ENCODE measurements at places on chromosomes 3 and 15.

DNA sequence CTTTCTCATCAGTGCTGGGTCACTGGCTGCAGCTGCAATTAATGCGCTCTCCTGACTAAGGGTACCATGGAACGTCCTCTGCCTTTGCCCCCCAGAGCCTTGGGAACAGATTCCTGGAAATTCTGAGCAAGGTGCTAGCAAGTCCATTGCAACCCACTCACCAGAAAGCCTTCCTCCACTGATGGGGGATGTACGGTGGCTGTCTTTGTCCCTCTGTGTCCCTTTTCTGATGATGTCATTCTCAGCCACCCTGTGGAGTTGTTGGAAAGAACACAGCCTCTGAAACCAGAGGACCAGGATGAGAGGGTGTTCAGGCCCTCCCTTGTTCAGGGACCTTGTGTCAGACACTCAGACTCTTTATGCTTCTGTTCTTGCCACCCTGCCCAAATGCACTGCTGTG is 38.1 kb upstream of the ZBTB38 start:
- no peak for DNase-seq

DNA sequence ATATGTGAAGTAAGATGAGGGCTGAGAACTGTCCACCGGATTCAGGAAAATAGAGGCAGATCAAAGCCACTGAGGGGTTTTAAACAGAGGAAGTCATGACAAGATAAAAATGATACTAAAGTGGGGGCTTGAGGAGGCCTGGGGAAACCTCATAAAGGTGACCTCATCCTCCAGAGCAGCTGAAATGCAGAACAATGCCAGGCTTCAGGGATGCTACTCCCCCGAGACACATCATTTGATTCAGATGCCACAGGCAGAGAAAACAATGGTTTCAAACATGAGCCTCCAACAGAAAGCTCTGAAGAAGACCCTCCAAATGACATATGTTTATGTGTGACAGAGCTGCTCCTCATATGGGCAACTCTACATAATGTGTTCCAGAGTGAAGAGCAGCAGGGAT is 6.4 kb downstream of the CFAP20DC start:
- no peak for DNase-seq

DNA sequence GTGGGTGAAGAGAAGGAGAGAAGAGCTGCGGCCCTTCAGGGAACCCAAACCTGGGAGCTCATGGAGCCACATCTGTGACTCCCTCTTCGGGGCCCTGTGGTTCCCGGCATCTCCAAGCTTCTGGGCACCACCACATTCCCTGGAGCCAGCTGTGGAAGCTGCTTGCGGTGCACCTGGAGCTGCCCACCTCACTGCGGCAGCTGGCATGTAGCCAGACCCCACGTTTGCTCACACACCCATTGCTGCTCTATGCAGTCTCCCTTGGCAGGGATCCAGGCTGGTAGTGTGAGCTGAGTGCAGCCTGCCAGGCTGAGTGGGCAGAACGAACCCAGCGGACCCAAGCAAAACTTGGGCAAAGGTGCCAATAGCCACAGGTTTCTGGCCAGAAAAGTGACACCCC is 16.8 kb upstream of the PLA2G4E start:
- DNase-seq, result no peak

DNA sequence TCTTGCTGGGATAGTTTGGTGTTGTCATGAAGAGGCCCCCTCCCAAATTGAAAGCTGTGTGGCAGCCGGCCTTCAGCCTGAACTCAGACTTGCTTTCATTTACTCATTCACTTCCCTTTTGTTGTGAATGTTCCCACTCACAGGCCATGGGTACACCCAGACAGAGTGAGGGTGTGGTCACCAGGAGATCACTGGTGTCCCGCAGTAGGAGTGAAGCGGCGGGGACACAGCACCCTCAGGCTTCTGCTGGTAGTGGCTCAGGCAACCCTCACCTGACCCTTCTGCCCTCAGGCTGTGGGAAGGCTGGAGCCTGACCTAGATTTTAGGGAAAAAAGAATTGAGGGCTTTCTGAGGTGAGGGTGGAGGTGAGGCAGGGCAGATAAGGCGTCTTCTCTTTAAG is 244.4 kb downstream of the SOX2 start:
- DNase-seq, result no peak

DNA sequence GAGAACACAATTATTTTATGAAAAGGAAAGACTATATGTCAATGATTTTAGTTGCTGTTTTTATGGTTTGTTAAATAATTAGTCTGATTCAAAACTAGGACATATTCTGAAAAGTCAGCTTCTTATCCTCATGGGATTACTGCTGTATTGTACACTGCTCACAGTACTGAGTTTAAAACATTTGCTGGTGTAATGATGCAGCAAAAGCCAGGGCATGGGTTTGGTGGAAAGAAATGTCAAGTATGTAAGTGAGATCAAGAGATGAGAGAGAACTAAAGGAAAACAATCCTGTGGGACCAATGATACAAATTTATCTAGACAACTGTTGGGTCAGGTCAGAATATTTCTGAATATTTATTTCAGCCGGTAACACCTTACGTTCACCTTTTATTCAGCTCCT is 210.1 kb upstream of the ARHGEF26 start:
- DNase-seq, result no peak

- DNase-seq, result no peak
Observed at GRCh38 chr15:96960711-96961480, 630.4 kb downstream of the NR2F2 start.

GRCh38 chr15:95470997-95471689 is 859.4 kb upstream of the NR2F2 start:
- no peak for DNase-seq

- no peak for DNase-seq
Observed at GRCh38 chr3:192090586-192090985, 629.6 kb downstream of the PYDC2 start.

GRCh38 chr3:10845839-10846656 is 30.0 kb downstream of the SLC6A11 start:
- DNase-seq, result no peak

DNA sequence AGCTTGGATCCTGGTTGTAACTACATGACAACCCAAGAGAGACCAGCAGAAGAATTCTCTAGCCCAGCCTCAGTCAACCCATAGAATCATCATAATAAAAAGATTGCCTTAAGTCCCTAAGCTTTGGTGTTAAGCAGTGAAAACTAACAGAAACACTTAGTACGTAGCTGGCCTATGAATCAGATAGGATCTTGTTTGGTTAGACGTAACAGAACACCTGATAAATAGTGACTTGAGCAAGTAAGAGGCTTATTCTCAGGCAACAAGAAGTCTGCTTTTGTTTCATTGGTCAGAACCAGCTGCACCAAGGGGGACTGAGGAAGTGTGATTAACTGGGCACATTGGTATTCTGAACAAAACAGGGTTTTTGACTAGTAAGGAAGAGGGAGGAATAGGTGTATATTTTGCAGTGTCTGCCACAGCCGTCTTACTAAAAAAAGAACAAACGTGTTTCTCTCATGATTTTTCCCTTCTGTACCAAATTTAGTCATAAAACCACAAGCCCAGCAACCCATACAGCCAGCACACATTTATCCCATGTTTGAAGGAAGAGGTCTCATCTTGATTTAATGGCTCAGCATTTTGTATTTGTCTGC is 53.3 kb upstream of the GLCE start:
- no peak for DNase-seq

GRCh38 chr15:40838756-40839155 is 5.1 kb upstream of the SPINT1 start:
- DNase-seq, result no peak

DNA sequence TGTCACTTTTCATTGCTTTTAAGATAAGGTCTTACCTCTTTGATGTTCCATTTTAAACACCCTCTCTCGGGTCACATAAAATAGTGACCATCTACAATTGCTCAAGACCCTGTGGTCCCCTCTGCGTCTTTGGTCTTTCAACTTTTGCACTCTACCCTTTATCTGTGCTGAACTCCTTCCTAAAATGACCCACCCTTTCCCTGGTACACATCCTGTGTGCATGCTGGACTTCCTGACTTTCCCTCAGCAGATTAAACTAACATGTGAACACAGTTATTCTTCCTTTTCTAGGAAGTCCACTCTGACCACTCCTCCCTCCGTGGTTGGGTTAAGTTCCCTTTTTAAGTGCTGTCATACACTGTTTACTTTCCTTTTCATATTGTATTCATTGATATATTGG is 414.2 kb downstream of the GABRB3 start:
- no peak for DNase-seq

DNA sequence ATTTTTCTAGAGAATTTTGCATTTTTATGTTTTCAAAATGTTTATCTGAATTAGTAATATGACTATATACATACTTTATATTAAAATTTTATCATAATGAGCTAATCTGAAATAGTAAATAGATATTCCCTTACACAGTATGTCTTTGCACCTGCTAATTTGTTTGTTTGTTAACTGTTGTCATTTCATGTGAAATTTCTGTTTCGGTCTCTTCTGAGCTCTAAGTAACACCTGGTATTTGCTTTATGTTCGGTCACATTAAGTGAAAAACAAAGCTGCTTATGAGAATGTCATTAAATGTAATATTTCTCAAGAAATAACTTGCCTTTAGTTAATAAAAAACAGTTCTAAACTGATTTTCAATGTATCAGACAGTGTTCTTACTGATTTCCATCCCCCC is 61.1 kb downstream of the FNDC3B start:
- DNase-seq, result no peak

DNA sequence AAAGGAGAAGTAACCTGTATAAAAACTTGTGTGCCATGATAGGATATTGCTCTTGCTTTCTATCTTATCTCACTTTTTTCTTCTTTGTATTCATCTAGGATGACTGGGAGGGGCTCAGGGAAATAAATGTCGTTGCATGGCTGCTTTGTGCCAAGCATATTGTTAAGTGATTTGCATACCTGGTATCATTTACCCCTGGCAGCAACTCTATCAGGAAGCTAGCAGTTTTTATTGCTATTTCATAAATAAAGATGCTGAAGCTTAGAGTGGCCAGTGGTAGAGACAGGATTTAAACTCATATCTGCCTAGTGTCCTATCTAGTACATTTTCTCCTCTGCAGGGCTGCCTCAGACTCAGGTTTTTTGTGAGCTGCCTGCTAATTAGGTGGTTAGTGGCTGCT is 253.3 kb downstream of the PTPRG start:
- DNase-seq, result no peak

All from right atrium auricular region (tissue), 2 donors.